KG1 (cell line): ENCODE measurements at places on chromosomes 3 and 15.

DNA sequence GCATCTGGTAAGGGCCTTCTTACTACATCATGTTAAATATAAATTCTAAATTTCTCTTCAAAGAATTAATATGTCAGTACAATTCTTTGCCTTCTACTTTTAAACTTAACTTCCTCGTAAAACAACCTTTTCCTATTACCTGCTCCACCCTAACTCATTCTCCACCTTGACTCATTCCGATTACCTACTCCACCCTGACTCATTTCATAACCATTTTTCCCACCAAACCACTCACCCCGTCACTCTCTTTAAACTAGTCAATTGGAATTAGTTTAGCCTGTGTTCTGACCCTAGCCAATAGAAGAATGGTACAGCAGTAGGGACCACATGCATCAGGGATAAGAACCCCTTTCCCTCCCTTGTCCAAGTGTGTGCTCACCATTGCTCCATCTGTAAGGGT, 65.6 kb downstream of the PLSCR2 start:
- no peak for DNase-seq

- DNase-seq = no peak
These were observed 109.4 kb upstream of the RAD18 start for GRCh38 chr3:9072667-9073009.

- DNase-seq = no peak
These were observed 172.2 kb upstream of the TSPAN3 start for GRCh38 chr15:77243135-77243534.

DNA sequence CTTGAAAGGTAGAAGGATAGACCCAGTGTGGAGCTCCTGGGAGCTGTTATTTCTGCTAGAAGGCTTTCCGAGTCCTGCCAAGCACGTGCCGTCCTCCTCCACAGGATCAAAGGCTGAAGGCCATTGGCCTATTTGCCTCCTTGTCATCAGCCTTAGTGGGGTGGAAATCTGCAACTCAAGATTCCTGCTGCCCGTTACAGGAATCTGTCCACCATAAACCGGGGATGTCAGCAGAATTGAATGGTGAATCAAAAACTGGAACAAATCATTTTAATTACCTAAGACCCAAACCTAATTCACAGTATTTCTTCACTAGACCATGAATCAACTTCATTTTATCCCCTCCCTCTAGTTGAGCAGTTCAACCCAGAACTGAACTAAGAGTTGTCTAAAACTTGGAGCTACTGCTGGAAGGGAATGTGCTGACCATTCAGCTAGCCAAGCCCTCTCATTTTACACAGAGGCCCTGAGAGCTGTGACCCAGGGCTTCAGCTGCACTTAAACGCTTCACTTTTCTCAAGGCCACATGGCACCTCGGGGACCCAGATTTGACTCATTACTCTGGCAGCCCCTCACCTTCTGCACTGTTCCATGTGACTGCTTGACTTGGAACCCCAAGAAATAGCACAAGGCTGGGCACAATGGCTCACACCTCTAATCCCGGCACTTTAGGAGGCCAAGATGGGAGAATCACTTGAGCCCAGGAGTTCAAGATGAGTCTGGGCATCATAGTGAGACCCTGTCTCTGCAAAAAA, 36.8 kb upstream of the KIF23 start:
- no peak for DNase-seq

DNA sequence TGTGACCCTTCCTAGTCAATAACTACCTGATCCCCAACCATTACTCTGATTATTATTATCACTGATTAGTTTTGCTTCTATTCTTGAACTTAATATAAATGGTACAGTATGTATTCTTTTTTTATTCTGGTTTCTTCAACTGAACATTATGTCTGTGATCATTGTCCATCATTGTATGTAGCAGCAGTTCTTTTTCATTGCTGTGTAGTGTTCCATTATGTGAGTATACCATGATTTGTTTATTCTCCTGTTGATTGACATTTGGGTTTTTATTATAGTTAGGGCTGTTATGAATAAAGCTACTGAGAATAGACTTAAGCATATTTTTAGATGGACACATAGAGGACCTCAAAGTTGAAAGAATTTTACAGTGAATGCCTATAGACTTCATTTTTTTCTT, 2.7 kb downstream of the KIF15 start:
- no peak for DNase-seq

DNA sequence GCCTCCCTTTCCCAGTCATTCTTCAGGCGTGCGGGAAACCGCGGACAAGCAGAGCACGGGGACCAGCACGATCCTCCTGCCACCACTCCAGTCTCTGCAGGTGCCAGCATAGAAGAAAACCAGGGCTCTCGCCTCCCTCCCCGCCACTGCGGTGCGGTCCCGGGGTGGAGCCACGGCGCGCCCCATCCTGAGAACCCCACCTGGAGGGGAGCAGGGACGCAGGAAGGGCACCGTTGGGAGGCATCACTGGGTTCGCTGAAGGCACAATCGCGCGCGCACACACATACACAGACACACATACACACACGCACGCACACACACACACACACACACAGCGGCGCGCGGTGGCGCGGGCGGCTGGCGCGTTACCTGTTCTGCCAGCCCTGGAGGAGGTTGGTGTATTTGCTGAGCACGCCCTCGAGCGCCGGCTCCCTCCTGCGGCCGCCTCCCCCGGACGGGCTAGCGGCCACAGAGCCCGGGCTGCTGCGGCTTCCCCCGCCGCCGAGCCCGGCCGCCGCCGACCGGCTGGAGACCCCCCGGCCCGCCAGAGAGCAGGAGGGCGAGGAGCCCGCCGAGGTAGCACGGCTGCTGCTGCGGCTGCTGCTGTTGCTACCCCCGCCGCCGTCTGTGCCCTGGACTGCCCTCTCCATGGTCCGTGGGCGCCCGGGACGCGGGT, 394 bp downstream of the OSBPL10 start:
- DNase-seq = no peak

- DNase-seq = no peak
These were observed 13.1 kb upstream of the SLC27A2 start for GRCh38 chr15:50168783-50169411.

- DNase-seq = no peak
These were observed 156.8 kb upstream of the PDZRN3 start for GRCh38 chr3:73781541-73781940.

- no peak for DNase-seq
These were observed 21.7 kb downstream of the DZIP1L start for GRCh38 chr3:138093721-138094120.

GRCh38 chr3:122681284-122681973, 790 bp downstream of the PARP14 start:
- no peak for DNase-seq

DNA sequence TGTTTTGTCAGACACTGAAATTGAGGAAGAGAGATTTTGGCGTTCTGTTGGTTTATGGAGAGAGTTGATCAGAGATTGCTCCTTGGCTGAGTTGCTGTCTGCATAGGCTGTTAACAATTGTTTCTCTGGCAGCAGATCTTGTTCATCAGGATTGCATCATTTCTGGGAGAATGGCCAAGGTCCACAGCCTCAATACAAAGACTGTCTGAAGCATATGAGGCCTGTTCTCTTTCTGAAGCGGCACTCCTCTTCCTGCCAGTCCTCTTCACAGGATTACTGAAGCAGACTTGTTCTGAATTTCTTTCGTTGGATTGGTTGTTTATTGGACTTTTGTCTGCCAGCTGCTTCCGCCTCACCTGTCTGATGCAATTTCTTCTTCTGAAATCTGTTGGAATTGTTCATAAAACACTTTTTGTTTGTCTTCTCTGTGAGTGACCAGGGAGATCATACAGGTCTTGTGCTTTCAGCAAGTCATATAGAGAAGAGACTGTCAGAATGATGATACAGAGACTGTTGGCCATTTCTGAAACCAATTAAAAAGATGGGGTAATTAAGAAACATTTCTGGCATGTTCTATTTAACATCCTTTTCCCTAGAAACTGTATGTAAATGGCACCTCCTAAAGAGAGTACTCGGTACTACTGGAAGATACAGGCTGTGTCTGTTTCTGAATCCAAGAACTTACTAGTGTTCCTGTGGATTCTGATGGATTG, 25.5 kb downstream of the SETD5 start:
- no peak for DNase-seq

DNA sequence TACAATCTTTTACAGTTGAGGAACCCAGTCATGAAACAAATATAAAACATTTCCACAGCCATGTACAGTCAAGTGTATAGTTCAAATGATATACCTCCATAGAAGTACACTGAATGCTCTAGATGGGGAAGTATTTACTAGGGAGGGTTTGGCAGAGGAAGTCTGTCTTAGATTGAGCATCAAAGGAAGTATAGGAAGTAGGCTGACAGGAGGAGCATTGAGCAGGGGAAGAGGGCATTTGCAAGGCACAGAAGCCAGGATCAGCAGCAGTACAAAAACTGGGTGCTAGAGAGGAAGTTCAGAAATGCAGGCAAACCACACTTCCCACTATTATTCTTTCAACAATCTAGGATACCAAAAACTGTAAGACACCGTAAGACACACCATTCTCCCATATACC, 122.6 kb downstream of the ANO10 start:
- DNase-seq = no peak

GRCh38 chr3:95926904-95927501, 887.4 kb upstream of the EPHA6 start:
- DNase-seq = no peak

GRCh38 chr3:77281721-77282120, 241.8 kb downstream of the ROBO2 start:
- DNase-seq = no peak

DNA sequence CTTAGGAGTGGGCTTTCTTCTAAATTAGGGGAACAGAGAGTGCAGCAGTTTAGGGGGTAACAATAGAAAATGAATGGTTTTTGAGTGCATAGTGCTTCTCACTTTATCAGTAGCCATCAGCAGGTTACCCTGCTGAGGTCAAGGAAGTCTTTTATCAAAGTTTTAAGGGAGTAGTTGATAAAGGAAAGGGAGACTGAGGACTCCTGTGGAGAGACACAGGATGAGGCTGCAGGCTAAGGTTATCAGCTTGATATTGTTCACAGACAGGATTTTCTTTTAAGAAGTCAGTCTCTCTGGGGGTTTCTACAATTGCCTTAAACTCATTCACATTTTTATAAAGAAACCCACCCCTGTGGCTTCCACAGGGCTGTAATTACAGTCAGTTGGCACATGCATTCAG, 205.0 kb downstream of the AGBL1 start:
- no peak for DNase-seq

DNA sequence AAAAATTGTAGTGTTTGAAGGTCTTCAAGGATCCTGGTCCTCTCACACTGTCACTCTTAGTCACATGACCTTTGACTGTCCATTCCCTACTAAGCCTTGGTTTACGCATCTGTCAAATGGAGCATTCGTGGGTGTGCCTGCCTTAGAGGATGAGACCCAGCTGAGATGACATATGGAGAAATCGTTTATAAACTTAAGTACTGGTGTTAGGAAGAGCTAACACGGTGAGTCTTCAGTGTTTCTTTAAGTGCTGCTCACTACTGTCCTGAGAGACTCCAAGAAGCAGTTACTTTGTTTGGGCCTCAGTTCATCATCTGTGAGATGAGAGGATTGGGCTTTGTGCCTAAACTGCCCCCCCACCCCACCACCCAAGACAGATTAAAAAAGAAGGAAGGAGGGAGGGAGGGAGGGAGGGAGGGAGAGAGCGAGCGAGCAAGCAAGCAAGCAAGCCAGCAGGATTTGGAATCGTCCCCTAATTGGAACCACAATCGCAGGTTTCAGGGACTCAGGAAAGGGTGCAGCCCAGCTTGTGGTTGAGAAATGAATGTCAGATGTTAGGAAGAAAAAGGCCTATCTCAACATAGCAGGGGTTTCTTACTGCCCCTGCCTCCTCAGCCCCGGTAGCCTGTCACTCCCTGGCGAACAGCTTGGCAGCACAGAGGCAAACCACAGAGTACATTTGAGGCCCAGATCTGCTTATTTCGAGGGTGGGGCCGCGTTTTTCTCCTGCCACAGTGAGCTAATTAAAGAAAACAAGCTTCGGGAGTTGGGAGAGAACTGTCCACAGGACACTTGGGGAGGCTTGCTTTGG, 32.7 kb downstream of the SMAD3 start:
- peak; percentile 40 for DNase-seq

DNA sequence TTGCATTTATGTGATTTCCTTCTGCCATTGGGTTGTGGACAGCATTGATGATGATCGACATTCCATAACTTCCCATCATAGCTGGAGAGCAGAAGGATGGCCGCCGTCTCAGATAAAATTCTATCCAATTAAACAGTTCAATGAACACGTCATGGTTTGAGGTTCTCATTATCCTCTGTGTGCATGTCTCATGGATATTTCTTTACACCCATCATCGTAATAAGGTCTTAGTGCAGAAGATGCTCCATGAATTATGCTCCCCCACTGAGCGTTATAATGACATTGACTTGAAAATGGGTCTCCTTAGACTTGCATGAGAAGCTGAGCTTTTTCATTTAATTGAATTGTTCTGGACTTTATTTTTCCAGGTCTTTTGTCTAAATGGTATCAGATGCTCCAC, 92.1 kb downstream of the TRIM42 start:
- DNase-seq = no peak

- DNase-seq = no peak
These were observed 375.1 kb downstream of the SHQ1 start for GRCh38 chr3:72473156-72473555.

DNA sequence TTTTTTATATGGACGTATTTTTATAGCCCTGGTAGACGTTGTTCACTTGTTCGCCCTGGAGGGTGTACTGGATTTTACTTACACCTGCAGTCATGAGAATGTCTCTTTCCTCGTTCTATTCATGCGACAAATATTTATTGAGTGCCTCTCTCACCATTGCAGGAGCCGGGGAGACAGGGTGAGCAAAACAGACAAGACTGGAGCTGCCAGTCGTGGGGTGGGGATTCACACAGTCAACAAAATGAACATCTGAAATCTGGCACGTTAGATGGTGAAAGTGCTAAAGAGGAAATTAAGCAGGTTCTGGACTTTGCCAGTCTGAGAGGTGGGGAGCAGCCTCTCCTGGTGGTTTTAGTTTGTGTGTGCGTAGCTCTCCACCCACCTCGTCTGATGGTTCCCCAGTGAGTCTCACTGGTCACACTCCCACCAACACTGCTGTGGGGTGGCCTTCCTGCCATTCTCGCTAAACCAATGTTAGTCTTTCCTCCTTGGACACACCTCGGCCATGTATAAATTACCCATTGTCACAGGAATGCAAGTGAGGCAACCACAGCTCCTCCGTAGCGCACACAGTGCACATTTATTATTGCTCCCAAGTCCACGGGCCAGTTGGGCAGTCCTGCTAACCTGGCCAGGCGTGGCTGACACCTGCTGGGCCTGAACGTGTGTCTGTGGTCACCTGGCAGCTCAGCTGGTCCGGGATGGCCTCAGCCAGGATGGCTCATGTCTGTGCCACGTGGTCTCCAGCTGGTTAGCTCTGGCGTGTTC, 31.5 kb downstream of the FBLN2 start:
- DNase-seq = no peak

- no peak for DNase-seq
These were observed 11.4 kb upstream of the GNAI2 start for GRCh38 chr3:50224639-50225038.

DNA sequence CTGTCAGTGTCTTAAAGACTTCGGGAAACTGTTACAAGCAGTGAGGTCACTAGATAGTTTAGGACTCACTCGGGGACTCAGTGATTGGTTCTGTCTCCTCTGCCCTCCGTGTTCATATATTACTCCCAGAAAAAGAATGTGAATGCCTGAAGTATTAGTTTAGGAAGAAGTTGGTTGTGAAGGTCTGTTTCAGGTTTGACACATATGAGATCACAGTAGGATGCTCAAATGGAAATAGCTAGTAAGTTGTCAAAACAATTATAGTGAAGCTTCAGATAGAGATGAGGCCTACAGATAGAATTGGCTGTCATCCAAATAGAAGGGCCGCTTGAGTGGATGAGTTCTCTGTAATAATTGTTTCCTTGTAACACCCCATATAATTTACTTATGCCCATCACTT, 172.6 kb downstream of the PLCL2 start:
- no peak for DNase-seq
